M059J (cell line): ENCODE measurements at places on chromosomes 11 and 22.

DNA sequence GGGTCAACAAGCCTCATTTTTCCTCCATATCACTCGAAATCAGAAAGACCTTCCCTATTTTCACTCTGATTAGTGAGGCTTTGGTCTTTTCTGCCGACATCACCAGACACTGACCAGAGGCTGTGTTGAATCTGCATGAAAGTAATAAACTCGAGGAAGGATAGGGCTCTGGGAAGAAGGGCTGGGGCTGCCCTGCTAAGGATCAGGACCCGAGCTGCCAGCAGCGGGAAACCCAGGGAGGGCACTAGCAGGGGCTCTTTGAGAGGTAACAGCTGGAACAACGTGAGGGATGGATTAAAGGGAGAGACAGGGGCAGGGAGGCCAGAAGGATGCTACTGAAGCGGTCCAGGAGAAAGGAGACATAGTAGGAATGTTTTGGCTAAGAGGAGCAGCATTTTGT, 377.5 kb upstream of the NARS2 start:
- no peak for DNase-seq

DNA sequence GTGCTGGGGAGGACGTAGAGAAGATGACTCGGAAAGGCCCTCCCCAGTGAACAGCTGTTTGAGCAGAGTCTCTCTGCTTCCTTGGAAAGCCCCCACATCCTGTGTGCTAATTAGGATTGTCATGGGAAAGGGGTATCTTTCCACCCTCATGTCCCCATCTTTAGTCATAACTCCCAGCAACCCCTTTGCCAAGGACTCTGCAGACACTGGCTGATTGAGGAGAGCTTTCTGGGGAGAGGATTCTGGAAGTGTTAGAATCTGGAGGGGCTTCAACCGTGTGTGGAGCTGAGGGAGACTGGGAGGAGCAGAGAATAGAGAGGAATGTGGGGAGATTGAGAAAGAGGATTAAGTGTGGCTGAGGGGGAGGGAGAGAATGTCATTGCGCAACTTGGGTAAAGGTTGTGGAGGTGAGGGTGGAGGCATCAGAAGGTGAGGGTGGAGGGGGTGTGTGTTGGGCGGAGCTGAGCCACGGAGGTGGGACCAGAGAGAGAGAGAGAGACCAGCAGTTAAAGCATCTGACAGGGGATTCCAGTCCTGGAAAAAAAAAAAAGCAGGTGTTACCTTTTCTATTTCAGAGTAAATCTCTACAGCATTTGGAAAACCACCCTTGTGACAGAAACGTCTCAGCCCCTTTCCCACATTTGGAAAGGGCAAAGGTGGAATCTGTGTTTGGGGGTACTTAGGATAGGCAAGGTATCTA, 2.2 kb downstream of the DTX4 start:
- DNase-seq = no peak

GRCh38 chr22:24497841-24498258, 2.7 kb downstream of the UPB1 start:
- DNase-seq = no peak

DNA sequence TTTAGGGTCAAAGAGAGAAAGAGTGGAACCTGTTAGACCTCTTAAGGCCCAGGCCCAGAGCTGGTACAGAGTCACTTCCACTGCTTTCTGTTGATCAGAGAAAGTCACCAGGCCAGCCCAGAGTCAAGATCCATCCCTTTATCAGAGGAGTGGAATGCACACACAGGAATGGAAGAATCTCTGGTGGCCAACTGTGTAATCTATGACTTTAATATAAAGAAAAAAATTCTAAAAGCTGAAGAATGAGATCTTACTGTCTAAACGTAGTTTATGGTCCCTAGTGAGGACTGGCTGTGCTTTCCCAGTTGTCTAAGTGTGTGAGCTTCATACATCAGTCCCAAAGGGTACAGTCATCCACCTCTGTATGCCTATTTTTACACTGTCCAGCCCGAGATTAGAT, 51.0 kb downstream of the PPFIBP2 start:
- no peak for DNase-seq

DNA sequence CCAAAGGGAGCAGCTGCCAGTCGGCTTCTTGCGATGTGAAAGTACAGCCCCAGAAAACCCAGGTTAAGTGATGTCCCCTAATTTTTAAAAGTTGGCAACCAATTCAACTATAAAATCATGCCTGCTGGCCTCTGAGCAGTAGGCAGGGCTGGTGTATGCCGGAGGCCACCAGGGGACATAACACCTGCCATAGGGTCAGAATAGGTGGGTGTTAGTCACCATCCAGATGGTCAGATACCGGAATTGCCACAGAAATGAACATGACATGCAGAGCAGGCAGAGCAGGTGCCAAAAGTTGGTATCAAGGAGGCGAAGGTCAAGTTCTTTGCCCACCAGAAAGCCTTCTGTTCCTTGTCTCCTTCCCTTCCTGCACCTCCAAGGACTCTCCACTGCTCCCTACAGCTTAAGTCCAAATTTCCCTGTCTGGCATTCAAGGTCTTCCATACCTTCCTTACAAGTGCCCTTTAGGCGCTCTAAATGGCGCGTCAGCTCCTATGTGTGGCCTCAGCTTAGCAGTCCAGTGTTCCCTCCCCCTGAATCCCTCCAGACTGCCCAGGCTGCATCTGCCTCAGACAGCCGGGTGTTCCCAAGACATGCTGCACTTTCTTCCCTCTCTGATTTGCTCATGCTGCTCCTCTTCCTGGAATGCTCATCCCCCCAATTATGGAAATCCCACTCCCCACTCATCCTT, 45.1 kb downstream of the PTPRJ start:
- DNase-seq = no peak

DNA sequence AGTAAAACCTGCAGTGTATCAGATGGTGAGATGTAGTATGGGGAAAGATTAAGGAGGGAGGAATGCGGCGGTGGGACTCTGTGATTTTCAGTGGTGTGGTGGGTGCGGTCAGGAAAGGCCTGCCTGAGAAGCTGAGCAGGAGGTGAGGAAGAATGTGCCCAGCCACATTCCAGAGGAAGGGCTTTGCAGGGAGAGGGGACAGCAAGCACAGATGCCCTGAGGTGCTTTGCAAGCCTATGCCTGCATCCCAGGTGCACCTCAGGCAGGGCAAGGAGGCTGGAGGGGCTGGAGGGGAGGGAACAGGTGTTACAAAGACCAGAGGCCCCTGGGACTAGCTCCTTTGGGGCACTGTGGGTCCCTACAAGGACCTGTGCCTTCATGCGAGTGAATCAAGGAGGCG, 42.1 kb downstream of the MYO7A start:
- DNase-seq = no peak

GRCh38 chr11:124944565-124944964, 8.7 kb upstream of the HEPACAM start:
- no peak for DNase-seq

DNA sequence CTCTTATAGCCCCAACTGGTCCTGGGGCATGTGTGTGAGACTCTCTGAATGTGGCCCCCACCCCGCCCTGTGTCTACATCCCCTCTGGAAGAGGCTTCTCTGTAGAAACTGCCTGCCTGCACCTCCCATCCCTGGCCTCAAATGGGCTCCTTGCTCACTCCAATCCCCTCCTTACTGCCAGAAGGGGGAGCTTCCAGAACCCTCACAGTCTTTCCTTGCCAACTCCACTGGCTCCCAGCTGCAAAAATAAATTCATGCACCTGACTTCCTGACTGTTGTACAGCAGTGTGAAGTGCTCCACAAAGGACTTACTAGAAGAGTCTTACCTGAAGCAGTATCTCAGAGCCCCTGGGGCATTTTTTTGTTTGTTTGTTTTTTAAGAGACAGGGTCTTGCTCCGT, 15.2 kb upstream of the SERPIND1 start:
- DNase-seq = no peak
